ENCODE measurements at places on chromosomes 7 and 10.

GRCh38 chr10:49231086-49231820, 43.1 kb upstream of the TMEM273 start:
- DNase-seq, result no peak

- DNase-seq, result no peak
Measured at GRCh38 chr10:47286116-47286505, 13.9 kb upstream of the GDF10 start.

- DNase-seq, result no peak
Measured at GRCh38 chr10:75662715-75663114, 231.3 kb downstream of the LRMDA start.

GRCh38 chr7:5255832-5256231, 26.9 kb upstream of the SLC29A4 start:
- DNase-seq, result no peak

DNA sequence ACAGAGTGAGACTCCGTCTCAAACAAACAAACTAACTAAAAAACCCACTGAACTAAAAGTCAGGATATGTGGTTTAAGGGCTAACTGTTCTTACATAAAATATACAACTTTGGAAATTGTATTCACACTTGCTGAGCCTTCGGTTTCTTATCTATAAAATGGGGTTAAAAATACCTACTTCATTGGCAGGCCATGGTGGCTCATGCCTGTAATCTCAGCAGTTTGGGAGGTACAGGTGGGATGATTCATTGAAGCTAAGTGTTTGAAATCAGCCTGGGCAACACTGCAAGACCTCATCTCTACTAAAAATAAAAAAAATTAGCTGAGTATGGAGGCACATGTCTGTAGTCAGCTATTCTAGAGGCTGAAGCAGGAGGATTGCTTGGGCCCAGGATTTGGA, 115.4 kb upstream of the KLF6 start:
- DNase-seq, result no peak

GRCh38 chr10:26737730-26738129, 40.2 kb downstream of the PDSS1 start:
- no peak for DNase-seq

GRCh38 chr7:158252081-158252836, 335.4 kb downstream of the PTPRN2 start:
- DNase-seq, result no peak

- peak; percentile 27 for DNase-seq
Measured at GRCh38 chr10:126387931-126388911, at the start of gene ADAM12. Gene ADAM12, minus strand, starts transcription at chr10:126388477. Its CDS starts 332 bp downstream, at chr10:126388145.

GRCh38 chr10:95305606-95306317, 15.0 kb upstream of the PDLIM1 start:
- no peak for DNase-seq

DNA sequence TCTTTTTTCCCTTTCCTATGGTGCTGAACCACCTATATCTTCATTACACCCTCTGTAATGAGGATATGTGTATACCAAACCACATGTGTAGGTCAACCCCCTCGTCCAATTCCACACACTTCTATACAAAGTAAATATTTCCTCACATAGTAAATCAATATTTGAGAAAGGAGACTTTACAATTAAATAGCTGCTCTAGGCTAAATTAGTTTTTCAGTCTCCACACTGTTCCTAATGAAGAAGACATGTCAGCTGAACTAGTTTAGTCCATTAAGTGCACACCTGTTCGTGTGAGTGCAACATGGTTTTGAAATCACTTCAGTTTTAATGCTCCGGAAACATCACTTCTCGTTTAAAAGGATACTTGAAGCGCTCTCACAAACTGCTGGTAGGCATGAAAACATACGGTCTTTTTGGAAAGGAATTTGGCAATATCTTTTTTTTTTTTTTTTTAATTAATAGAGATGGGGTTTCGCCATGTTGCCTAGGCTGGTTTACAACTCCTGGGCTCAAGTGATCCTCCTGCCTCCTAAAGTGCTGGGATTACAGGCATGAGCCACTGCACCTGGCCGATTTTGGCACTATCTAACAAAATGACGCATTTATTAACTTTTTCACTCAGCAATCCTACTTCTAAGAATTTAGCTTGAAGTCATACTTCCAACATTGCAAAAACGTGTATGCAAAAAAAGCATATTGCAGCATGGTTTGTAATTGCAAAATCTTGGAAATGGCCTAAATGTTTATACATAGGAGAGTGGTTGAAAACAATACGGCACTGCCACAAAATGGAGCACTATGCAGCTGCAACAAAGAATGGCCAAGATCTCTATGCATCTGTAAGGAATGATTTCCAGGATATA, 2.1 kb upstream of the XRCC2 start:
- DNase-seq, result no peak

GRCh38 chr10:7296076-7296475, 114.8 kb downstream of the SFMBT2 start:
- no peak for DNase-seq

- no peak for DNase-seq
Measured at GRCh38 chr7:92925876-92926696, 89.7 kb upstream of the CDK6 start.

- no peak for DNase-seq
Measured at GRCh38 chr7:151761231-151761630, 115.7 kb downstream of the PRKAG2 start.

DNA sequence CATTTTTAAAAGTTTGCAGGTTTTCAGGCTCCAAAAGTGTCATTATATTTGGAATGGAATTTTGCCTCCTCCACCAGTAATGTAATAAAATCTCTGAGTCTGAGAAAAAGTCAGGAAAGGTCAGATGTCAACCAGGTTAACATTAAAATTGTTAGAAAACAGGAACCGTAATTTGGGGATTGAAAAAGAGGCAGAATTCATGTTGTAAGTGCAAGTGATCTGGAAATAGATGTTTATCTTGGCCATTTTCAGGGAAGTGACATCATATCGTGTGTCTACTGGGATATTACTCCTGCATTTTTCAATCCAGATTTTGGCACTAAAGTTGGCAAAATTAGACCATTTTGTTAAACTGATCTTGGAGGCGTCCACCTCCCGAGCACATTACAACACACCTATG, 428.5 kb upstream of the MGMT start:
- no peak for DNase-seq

DNA sequence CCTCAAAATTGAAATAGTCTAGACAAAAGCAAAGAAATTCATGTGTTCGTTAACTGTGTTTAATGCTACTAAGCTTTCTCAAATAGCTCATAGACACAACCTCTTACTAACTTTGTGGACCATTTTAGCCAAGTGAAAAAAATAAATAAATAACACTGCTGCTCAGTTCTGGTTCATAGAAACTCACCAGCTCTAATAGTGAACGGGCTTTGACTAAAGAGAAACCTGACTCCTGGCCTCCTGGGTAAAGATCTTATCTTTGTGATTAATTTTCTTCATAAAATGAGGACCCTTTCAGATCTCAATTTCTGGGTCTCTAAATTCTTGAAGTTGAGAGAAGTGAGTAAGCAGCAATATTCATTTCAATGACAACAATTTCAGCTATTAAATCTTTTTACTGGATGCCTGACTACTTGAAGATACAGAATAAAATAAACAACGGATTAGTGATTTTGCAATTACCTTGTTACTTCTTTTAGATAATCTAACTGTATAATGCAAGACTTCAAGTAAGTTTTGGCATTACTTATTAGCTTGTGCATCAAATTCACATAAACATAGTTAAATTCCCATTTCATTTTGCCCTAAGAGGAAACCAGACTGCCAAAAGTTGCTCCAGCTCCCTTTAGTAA, 3.1 kb downstream of the CADPS2 start:
- DNase-seq, result no peak

DNA sequence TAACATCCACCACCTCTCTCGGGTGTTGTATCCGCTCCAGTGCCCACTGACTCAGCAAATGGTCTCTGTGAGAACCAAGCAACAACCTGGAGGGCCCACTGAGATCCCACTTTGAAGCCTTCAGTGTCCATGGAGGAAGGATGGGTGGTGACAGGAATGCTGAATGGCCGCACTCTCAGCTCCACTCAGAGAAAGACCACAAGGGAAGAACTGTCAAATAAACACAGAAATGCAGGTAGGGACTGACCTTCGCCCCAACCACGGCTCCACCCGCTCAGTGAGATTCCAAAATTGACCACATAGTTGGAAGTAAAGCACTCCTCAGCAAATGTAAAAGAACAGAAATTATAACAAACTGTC, 65.8 kb downstream of the VIPR2 start:
- DNase-seq, result no peak

DNA sequence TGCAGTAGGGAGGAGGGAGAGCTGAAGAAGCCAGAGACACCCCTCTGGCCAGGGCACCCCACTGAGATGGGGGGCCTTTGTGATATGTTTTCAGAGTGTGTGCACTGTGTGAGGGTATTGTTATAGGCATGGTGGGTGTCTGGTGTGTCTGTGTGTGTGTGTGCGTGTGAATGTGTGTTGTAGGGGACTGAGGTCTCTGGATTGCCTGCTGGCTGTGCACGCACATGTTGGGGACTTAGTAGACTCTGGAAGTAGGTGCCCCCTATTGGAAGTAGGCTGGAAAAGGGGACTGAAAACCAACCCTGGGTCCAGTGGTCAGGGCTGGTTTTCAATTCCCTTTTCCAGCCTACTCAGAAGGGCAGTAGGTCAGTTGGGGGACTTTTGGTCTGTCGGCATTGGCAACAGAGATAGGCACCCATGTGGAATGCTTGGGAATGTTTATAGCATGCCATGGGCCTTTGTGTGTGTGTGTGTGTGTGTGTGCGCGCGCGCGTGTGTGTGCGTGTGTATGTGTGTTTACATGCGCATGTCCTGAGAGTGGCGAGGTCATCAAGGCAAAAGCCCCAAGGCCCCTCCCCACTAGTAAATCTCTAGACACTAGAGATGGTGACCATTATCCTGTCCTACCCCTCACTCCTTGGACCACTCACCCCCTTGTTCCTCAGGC, 78.8 kb downstream of the HIF1AN start:
- no peak for DNase-seq

GRCh38 chr10:73873838-73874215, 528 bp downstream of the CAMK2G start:
- no peak for DNase-seq

- no peak for DNase-seq
Measured at GRCh38 chr7:148867596-148868377, 16.3 kb downstream of the EZH2 start.

GRCh38 chr7:142321391-142321790, 63.5 kb upstream of the PRSS58 start:
- DNase-seq, result no peak

DNA sequence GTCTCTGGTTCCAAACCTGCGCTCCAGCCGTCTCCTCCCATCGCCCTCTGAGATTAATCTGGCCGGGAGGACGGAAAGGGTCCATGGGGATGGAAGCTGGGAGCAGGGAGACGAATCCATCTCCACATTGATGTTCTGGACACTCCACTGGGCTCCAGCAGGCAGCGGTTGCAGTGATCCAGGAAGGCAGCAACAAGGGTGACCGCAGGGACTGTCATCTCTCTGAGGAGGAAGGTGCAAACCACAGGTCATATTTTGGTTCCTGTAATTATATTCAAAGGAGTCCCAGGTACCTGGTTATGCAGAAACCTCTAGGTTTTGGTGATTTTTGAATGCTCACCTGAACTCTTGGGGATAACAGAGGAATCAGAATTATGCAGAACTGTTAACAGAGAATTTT, 54.8 kb downstream of the EVX1 start:
- no peak for DNase-seq

Data from amniotic stem cell (primary cell).